Gastrocnemius medialis (tissue), 4 donors: ENCODE measurements at places on chromosomes 12 and 14. TPM values are rescaled to one million over a fixed set of nuclear protein-coding genes. Genes with fewer than 3 reads are reported as not detected.
A peak's percentile ranks its signal among the peaks of the same experiment; 100 is the strongest.

GRCh38 chr12:119949145-119949544 is 39.9 kb upstream of the BICDL1 start:
- H3K27me3 ChIP-seq: no peaks in the 10 kb centered on the region
- no peaks in the 10 kb centered on the region for H3K36me3 ChIP-seq
- no peak overlapping the region for H3K27ac ChIP-seq
- no peaks in the 10 kb centered on the region for H3K4me1 ChIP-seq
- H3K4me3 ChIP-seq: no peak overlapping the region

- peak overlapping the region; percentile 97 for H3K27ac ChIP-seq
- peaks cover 16% of the 10 kb centered on the region for H3K4me1 ChIP-seq
- no peak for DNase-seq
- H3K36me3 ChIP-seq: no peaks in the 10 kb centered on the region
- H3K27me3 ChIP-seq: no peaks in the 10 kb centered on the region
- no peak overlapping the region for H3K4me3 ChIP-seq
Observed at GRCh38 chr12:26101350-26101734, 23.5 kb downstream of the BHLHE41 start.

DNA sequence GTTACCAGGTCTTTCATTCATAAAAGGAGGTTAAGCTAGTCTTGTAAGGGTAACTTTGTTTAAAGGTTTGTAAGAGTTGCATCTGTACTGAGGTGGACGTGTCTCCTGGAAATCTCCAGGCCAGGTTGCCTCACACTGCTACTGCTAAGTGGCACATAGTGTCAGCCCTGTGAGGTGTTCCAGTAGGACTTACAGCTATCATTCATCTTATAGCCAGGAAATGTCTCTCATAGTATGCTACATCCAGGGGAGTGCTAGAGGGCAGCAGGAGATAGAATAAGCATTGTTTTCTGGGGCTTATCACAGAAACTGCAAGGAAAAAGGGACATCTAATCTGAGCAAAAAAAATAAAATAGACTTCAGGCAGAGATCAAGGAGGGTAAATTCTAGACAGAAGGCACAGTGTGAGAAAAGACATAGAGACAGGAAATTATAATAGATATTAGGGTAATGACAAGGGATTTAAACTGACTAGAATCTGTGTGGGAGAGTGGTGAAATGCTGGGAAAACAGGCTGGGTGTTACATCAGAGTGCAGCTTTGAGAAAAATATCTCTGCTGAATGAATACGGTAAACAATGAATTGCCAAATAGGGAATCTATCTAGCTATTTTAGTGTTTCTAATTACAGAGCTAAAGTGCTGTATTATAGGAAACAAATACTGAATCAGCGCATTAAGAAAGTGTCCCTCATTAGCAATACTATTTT is 205.1 kb upstream of the ABCD2 start:
- no peak overlapping the region for H3K4me3 ChIP-seq
- H3K4me1 ChIP-seq: no peaks in the 10 kb centered on the region
- no peak for DNase-seq
- no peaks in the 10 kb centered on the region for H3K27me3 ChIP-seq
- no peak overlapping the region for H3K27ac ChIP-seq

DNA sequence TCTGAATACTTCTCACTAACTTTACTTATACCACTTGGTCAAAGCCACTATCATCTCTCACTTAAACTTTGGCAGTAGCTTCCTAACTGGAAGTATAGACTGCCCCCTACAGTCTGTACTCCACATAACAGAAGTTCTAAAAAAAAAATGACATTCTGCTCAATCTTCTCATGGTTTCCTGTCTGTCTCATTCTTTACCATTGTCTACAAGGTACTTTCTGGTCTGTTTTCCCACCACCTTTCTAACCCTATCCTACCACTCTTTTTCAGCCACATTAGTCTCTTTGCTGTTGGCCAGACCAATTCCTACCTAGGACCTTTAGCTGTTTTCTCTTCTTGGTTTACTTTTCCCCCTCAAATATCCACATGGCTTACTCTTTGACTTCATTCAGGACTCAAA is 14.7 kb downstream of the CPSF6 start:
- H3K27ac ChIP-seq: no peak overlapping the region
- no peak overlapping the region for H3K4me3 ChIP-seq
- peaks cover 41% of the 10 kb centered on the region for H3K36me3 ChIP-seq
- no peaks in the 10 kb centered on the region for H3K27me3 ChIP-seq

Gene RD3L
- total RNA-seq: not detected

DNA sequence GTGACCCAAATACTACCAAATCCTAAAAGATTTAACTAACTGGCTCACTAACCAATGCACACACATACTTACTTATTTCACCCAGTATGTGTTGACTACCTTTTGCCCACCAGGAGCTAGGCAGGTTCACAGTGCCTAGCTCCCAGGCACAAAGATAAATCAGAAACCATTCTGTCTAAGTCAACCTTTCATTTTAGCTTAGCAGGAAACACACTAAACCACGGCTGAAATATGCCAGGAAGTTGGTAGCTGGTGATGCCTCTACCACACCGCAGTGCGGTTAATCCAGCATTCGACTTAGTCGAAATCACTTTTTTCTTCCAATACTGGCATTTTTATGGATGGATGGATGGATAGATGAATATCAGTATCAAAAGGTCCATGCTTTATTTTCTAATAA is 597.7 kb downstream of the DIO2 start:
- no peaks in the 10 kb centered on the region for H3K36me3 ChIP-seq
- H3K4me1 ChIP-seq: no peaks in the 10 kb centered on the region
- no peak for DNase-seq
- no peak overlapping the region for H3K27ac ChIP-seq

Gene MGST1
- total RNA-seq: 29.5 TPM

Gene MIPOL1
- 3.4 TPM for total RNA-seq

- peaks cover 14% of the 10 kb centered on the region for H3K4me1 ChIP-seq
- H3K27ac ChIP-seq: peak overlapping the region; percentile 37
- H3K36me3 ChIP-seq: no peaks in the 10 kb centered on the region
- peaks cover 11% of the 10 kb centered on the region for H3K27me3 ChIP-seq
- peak overlapping the region; percentile 58 for H3K4me3 ChIP-seq
Observed at GRCh38 chr12:12890543-12891079, 751 bp upstream of the GPRC5A start.

GRCh38 chr12:124289634-124290600 is 5.0 kb upstream of the RFLNA start:
- no peaks in the 10 kb centered on the region for H3K36me3 ChIP-seq
- peaks cover 11% of the 10 kb centered on the region for H3K4me1 ChIP-seq
- peak; percentile 64 for DNase-seq
- peak overlapping the region; percentile 36 for H3K4me3 ChIP-seq

GRCh38 chr12:125071456-125071855 is 6.2 kb downstream of the AACS start:
- no peaks in the 10 kb centered on the region for H3K27me3 ChIP-seq
- H3K4me3 ChIP-seq: no peak overlapping the region
- peaks cover 5% of the 10 kb centered on the region for H3K4me1 ChIP-seq
- no peak overlapping the region for H3K27ac ChIP-seq
- no peaks in the 10 kb centered on the region for H3K36me3 ChIP-seq
- no peak for DNase-seq

DNA sequence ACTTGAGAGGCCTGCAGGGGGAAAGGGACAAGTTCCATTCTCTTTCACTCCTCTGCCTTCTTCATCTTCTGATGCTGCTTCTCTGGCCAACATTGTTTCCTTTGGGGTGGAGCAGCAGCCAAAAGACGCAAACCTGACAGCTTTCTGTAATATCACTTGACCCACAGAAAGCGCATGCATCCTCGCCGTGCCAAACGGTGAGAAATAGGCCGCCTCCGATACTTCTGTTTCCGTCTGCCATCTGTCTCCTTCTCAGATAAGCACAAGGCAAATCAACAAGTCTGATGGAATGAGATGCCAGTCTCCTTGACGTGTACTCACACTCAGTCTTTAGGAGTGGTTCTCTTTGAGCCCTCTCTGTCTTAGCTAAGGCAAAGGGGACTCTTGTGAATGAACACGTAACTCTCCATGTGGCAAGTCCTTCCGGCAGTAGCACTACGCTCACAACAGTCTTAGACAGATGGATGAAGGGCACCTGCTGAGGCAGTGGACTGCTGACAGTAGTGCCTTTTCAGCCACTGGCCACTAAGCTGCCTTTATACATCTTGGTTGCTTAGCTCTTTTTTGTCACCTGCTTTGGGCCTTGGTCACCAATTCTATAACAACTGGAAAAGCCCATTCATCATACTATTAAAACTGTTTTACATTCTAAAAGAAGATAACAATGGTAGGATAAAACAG is 214.1 kb downstream of the FBXL14 start:
- no peak overlapping the region for H3K27ac ChIP-seq
- H3K27me3 ChIP-seq: no peaks in the 10 kb centered on the region
- H3K36me3 ChIP-seq: no peaks in the 10 kb centered on the region
- no peak for DNase-seq
- no peak overlapping the region for H3K4me3 ChIP-seq
- H3K4me1 ChIP-seq: no peaks in the 10 kb centered on the region

Gene HDAC7
- total RNA-seq: 14.0 TPM

- peaks cover 6% of the 10 kb centered on the region for H3K36me3 ChIP-seq
- H3K4me3 ChIP-seq: no peak overlapping the region
- H3K27ac ChIP-seq: peak overlapping the region; percentile 82
- no peak for DNase-seq
- peaks cover 42% of the 10 kb centered on the region for H3K4me1 ChIP-seq
Observed at GRCh38 chr12:116718655-116719454, 19.0 kb downstream of the SPRING1 start.

DNA sequence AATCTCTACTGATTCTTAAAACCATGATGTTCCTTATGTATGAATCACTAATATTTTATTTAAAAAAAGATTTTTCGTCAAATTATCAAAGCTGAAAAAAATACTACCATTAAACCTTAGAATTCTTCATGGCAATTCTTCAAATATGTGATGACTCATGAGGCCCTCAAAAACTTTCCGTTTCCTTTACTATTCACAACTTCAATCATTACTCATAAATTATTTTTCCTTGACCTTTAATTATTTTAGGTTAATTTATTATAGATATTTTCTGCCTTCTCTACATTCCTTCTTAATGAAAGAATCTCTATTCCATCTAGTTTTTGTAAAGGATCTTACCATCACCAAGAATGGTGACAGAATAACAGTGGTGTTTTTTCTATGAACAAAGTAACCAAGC is 162.1 kb upstream of the SOX5 start:
- no peak overlapping the region for H3K4me3 ChIP-seq
- H3K27me3 ChIP-seq: no peaks in the 10 kb centered on the region
- no peaks in the 10 kb centered on the region for H3K36me3 ChIP-seq
- no peaks in the 10 kb centered on the region for H3K4me1 ChIP-seq
- no peak for DNase-seq
- H3K27ac ChIP-seq: no peak overlapping the region

- no peaks in the 10 kb centered on the region for H3K4me1 ChIP-seq
- no peak overlapping the region for H3K4me3 ChIP-seq
- H3K27ac ChIP-seq: no peak overlapping the region
- no peaks in the 10 kb centered on the region for H3K36me3 ChIP-seq
Observed at GRCh38 chr14:93735206-93735605, 53.1 kb downstream of the PRIMA1 start.

GRCh38 chr12:45720069-45720468 is 9.4 kb upstream of the ARID2 start:
- DNase-seq: no peak
- no peaks in the 10 kb centered on the region for H3K36me3 ChIP-seq
- H3K27ac ChIP-seq: no peak overlapping the region
- H3K27me3 ChIP-seq: no peaks in the 10 kb centered on the region
- H3K4me3 ChIP-seq: no peak overlapping the region
- peaks cover 27% of the 10 kb centered on the region for H3K4me1 ChIP-seq

Gene PYGL
- 6.6 TPM for total RNA-seq

Gene GYS2
- not detected for total RNA-seq

Gene VRTN
- not detected for total RNA-seq

GRCh38 chr12:103875666-103876065 is 34.6 kb upstream of the NT5DC3 start:
- no peaks in the 10 kb centered on the region for H3K4me1 ChIP-seq
- DNase-seq: no peak
- H3K27me3 ChIP-seq: no peaks in the 10 kb centered on the region
- no peak overlapping the region for H3K27ac ChIP-seq
- H3K4me3 ChIP-seq: no peak overlapping the region

- DNase-seq: no peak
- peaks cover under 1% of the 10 kb centered on the region for H3K4me1 ChIP-seq
- H3K36me3 ChIP-seq: no peaks in the 10 kb centered on the region
Observed at GRCh38 chr14:99436247-99437180, 44.1 kb downstream of the SETD3 start.

DNA sequence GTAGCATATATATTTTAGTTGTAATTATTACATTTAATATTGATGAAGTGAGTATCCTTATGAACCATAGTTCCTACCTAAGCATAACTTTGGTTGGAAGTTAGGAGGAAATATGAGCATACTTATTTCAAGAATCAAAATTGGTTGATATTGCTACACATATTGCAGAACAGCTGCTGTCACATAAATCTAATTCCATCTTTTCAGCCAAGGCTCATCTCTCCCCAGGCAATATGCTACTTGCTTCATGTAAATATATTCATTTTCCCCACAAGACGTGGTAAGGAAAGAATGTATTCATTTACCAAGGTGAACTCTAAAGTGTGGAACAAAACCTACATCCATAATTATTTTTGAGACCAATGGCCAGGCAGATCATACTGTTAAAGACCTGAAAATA is 62.5 kb upstream of the HIF1A start:
- no peaks in the 10 kb centered on the region for H3K36me3 ChIP-seq
- no peaks in the 10 kb centered on the region for H3K4me1 ChIP-seq
- no peak for DNase-seq
- H3K4me3 ChIP-seq: no peak overlapping the region
- no peaks in the 10 kb centered on the region for H3K27me3 ChIP-seq

Gene RAPGEF3
- 17.0 TPM for total RNA-seq

Gene SPIC
- not detected for total RNA-seq

DNA sequence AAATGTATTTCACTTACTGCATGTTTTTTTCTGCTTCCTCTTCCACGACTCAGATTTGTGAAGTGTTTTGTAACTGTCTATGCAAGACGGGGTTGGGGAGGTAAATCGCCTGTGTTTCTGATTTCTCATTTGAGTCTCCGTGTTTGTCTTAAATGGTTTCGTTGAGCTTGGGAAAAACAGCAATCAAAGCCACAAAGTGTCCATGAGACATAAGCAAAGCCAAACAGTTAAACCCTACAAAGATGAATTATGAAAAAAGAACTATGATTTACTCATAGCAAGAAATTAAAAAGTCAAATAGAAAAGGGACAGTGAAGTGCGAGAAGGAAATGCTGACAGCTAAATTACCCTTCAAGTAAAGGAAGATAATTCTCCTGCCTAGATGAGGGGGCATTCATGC is 164.3 kb upstream of the TMPO start:
- no peak overlapping the region for H3K4me3 ChIP-seq
- H3K27me3 ChIP-seq: no peaks in the 10 kb centered on the region
- H3K4me1 ChIP-seq: no peaks in the 10 kb centered on the region
- no peaks in the 10 kb centered on the region for H3K36me3 ChIP-seq
- no peak for DNase-seq

Gene MVK
- 14.2 TPM for total RNA-seq

Gene SYCP3
- total RNA-seq: not detected

GRCh38 chr12:82688035-82688501 is 1.4 kb downstream of the TMTC2 start:
- no peak for DNase-seq
- peak overlapping the region; percentile 67 for H3K4me3 ChIP-seq
- H3K27ac ChIP-seq: peak overlapping the region; percentile 91
- H3K4me1 ChIP-seq: peaks cover 3% of the 10 kb centered on the region
- no peaks in the 10 kb centered on the region for H3K36me3 ChIP-seq
